K562 (cell line): ENCODE measurements at places on chromosomes 3 and 15.

- no peak for DNase-seq
Observed at GRCh38 chr3:144127700-144128099, 156.1 kb downstream of the DIPK2A start.

DNA sequence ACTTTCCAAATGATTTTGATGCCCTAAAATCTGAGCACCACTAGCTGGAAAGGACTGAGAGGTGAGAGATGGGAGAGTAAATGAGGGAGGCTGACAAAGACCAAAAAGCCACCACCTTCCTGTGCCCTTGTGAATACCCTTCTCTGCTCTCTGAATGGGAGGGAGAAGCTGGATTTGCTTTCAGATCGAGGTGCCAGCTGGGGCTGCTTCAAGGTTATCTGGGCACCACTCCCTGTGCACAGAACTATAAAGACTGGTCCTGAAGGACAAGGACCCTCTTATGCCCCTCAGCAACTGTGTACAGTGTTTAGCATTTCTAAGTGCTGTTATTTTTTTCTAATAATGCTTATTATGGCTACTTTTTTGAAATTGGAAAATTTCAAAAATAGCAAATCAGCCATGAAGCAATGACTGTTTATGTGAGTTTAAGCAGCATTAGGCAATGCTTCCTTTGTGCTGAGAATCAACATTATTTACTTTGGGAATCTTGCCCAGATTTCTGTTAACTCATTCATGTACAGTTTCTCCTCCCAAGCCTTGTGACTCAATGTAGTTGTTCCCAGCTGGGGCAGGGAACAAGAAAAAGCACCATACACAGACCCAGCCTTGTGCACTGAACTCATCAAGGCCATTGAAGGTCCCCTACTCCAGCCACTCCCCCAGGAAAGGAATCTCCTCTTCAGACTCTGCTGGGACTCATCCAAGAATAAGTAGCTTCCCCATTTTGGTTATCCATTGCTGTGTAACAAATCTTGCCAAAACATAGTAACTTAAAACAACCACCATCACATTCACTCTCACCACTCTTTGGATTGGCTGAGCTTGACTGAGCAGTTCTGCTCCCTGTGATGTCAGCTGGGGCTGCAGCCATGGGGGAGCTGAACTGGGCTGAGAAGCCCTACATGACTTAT lies 37.3 kb upstream of the CDV3 start:
- DNase-seq: no peak

- no peak for DNase-seq
Observed at GRCh38 chr3:128369881-128370642, 96.6 kb downstream of the DNAJB8 start.

DNA sequence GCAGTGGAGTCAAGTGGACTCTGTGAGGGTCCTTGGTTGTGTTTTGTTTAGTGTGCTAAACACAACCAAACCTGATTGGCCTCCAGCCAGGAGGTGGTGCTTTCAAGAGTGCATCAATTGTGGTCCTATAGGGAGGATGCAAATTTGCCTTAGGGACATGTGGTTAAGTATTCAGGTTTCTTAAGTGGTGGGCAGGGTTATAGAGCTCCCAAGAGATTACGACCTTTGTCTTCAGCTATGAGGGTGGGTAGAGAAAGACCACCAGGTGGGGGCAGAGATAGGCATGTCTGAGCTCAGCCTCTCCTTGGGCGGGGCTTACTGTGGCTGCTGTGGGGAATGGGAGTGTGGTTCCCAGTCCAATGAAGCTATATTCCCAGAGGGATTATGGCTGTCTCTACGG lies 186.6 kb downstream of the SQOR start:
- no peak for DNase-seq
